ENCODE measurements at places on chromosomes 4 and X. TPM values are rescaled to one million over a fixed set of nuclear protein-coding genes. Genes with fewer than 3 reads are reported as not detected.

The MAGEC1 gene
- total RNA-seq, result not detected

GRCh38 chr4:167234316-167234881, at the start of gene SPOCK3:
TSS of gene SPOCK3 (minus strand) at chr4:167234494.
- H3K4me1 ChIP-seq, result peaks cover 4% of the 10 kb centered on the region
- DNase-seq, result no peak
- H3K4me3 ChIP-seq, result peak within 1 kb of the TSS; percentile 48
- no peak within 1 kb of the TSS for H3K27ac ChIP-seq
- no peaks in the 10 kb centered on the region for H3K36me3 ChIP-seq

The VSIG1 gene
- not detected for total RNA-seq

- H3K4me3 ChIP-seq, result no peak overlapping the region
- no peaks in the 10 kb centered on the region for H3K27me3 ChIP-seq
- no peaks in the 10 kb centered on the region for H3K36me3 ChIP-seq
- no peak for DNase-seq
- no peaks in the 10 kb centered on the region for H3K4me1 ChIP-seq
Observed at GRCh38 chr4:4794421-4794820, 65.0 kb upstream of the MSX1 start.

The CLIC2 gene
- total RNA-seq, result 13.3 TPM

DNA sequence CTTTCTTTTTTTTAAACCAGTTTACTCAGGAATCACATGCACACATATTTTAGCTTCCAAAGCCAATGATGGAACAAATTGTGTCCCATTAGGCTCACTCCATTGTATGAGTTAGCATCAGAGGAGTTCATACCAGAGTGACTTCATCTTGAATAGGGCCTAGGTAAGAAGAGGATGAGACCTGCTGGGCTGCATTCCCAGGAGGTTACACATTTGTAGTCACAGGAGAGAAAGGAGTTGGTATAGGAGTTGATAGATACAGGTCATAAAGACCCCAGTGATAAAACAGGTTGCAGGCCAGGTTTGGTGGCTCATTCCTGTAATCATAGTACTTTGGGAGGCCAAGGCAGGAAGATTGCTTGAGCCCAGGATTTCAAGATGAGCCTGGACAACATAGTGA, 9.3 kb downstream of the PDGFRA start:
- DNase-seq, result no peak
- peaks cover 6% of the 10 kb centered on the region for H3K4me1 ChIP-seq
- no peak overlapping the region for H3K4me3 ChIP-seq
- H3K36me3 ChIP-seq, result no peaks in the 10 kb centered on the region
- H3K27me3 ChIP-seq, result no peaks in the 10 kb centered on the region

DNA sequence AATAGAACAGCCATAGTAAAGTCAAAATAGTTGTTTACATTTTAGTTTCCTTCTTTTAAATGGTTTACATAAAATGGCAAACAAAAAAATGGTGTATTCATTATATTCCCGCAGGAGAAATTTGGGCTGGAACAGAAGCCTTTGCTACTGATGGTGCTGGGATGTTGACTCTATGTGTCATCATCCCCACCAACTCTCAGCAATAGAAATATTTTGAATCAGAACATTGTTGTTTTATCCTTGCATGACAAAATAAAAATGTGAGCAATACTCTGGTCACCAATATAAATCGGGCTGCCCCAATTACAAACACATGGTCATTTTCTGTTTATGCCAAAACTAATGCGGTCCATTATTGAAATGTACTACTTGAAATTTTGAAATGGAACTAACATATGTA, 1131.6 kb upstream of the PCDH7 start:
- DNase-seq, result no peak
- H3K27ac ChIP-seq, result no peak overlapping the region
- H3K27me3 ChIP-seq, result no peaks in the 10 kb centered on the region
- no peaks in the 10 kb centered on the region for H3K4me1 ChIP-seq
- H3K4me3 ChIP-seq, result no peak overlapping the region

DNA sequence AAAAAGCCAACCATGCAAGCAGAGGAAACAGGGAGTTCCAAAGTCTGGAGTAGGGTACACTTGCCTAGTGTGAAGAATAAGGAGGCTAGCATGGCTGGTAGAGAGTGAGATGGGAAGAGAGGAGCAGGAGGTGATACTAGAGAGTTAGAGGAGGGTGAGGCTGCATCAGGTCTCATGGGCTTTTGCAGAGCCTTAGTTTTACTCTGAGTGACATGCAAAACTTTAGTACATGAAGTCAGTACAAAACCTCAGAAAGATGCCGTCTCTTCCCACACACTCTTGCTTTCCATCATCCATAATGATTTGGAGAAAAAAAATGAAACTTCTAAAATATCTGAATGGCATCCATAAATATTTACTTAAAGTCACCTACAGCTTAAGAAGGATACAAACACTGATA, 5.0 kb downstream of the OPRPN start:
- no peaks in the 10 kb centered on the region for H3K27me3 ChIP-seq
- H3K36me3 ChIP-seq, result no peaks in the 10 kb centered on the region
- no peak overlapping the region for H3K27ac ChIP-seq
- no peak for DNase-seq
- H3K4me3 ChIP-seq, result no peak overlapping the region

The NKX1-1 gene
- total RNA-seq, result not detected

GRCh38 chrX:141969706-141970105, 66.0 kb downstream of the MAGEC1 start:
- DNase-seq, result no peak
- H3K36me3 ChIP-seq, result no peaks in the 10 kb centered on the region
- H3K27ac ChIP-seq, result no peak overlapping the region
- H3K27me3 ChIP-seq, result no peaks in the 10 kb centered on the region
- no peak overlapping the region for H3K4me3 ChIP-seq
- no peaks in the 10 kb centered on the region for H3K4me1 ChIP-seq

DNA sequence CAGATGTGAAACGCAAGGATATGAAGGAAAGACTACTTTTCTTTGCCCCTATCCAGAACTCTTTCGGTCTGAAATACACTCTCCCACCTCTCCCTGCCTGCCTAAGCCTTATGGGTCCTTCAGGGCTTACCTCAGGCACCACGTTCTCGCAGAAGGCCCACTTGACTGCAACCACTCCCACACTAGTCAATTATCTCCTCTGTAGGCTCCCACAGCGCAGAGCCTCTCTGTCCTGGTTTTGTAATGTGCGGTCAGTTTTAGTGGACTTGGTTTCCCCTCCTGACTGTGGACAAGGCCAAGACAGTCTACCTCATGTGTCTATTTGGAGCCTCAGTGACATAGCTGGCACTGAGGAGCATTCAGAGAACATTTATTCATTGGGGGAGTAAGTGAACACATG, 11.1 kb downstream of the CNGA2 start:
- no peaks in the 10 kb centered on the region for H3K36me3 ChIP-seq
- no peak for DNase-seq
- no peak overlapping the region for H3K4me3 ChIP-seq

DNA sequence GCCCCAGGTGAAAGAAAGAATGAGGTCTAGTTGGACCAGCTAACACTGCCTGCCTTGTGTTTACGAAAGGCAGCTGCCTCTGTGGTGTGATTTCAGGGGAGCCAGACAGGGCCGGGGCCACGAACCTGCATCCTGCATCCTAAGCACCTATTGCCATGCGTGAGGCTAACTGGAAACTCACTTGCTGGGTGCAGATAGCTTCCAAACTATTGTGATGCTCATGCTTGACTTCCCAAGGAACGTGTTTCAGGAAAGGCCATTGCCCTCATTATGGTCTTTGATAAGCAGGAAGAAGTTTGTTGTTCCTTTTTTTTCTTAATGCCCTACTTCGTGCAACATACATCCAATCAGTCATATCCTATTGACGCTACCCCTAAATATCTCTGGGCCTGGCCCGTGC, 2.3 kb upstream of the IRF2 start:
- H3K4me1 ChIP-seq, result peaks cover 33% of the 10 kb centered on the region
- no peak for DNase-seq
- H3K36me3 ChIP-seq, result no peaks in the 10 kb centered on the region
- no peak overlapping the region for H3K4me3 ChIP-seq
- no peaks in the 10 kb centered on the region for H3K27me3 ChIP-seq
- peak overlapping the region; percentile 96 for H3K27ac ChIP-seq

The NAP1L5 gene
- 2.5 TPM for total RNA-seq

DNA sequence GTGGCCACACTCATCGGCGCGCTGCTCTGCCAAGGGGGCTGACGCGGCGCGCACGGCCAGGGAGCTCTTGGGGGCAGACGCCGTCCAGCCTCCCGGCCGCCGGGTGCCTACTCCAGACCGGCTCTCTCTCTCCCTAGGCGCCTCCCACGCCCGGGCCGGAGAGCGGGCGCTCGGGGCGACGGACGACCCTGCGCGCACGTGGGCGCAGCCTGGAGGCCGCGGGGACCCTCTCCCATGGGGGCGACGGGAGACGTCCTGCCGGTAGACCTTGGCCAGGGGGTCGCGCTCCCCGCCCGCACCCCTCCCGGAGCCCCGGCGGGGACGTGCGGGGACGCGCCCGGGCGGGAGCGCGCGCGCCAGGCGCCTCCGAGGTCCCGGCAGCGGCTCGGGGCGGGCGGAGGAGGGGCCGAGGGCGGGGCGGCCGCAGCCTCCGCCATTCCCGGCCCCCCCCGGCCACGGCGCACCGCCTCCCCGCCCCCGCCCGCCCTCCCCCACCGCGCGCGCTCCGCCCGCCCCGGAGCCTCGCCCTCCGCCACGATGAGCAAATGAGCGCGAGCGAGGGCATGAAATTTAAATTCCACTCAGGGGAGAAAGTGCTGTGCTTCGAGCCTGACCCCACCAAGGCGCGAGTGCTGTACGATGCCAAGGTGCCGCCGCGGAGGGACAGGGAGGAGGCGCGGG, at the start of gene MSL3:
MSL3 (plus strand) TSS at position 519 of the 681 bp plus-strand sequence; CDS start at position 546, 27 bp downstream.
- DNase-seq, result peak; percentile 23
- no peaks in the 10 kb centered on the region for H3K27me3 ChIP-seq

- H3K27ac ChIP-seq, result no peak overlapping the region
- H3K27me3 ChIP-seq, result no peaks in the 10 kb centered on the region
- no peak overlapping the region for H3K4me3 ChIP-seq
- H3K36me3 ChIP-seq, result no peaks in the 10 kb centered on the region
- no peak for DNase-seq
Observed at GRCh38 chrX:56759736-56760409, 30.8 kb downstream of the NBDY start.

DNA sequence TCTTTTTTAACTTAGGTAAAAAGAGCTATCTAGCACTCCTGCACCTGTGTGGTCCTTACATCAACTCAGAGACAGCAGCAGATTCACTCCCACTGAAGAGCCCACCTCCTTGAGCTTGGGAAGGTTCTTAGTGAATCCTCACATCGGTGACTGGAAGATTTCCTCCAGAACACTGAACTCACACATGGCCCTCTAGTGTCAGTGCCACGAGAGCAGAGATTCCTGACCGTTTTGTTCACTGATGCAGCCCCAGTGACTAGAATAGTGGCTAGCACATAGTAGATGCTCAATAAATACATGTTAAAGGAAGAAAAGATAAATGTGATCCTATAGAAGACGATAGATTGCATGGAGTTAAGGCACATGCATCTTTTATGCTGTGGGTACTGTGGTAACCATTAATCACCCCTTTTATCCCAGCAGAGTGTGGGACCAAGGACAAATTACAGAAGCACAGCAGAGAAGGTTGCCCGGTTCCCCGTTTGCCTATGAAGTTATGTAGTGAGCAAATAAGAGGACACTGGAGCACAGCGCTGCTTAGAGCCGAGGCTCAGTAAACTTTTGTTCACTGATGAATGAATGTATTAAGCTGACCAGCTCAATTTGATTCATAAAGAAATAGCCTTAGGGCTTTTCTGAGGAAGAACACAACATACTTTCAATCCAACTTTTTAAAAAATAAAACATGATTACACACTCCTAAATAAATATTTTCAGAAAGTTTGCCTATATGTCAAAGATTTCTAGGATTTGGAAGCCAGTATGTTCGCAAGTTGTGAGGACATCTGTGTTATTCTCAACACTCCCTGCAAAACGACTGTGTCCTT, 8.7 kb downstream of the GASK1B start:
- H3K4me1 ChIP-seq, result peaks cover 7% of the 10 kb centered on the region
- H3K4me3 ChIP-seq, result peak overlapping the region; percentile 9
- DNase-seq, result no peak
- H3K27ac ChIP-seq, result no peak overlapping the region
- no peaks in the 10 kb centered on the region for H3K36me3 ChIP-seq
- no peaks in the 10 kb centered on the region for H3K27me3 ChIP-seq

The FAT4 gene
- total RNA-seq, result 5.3 TPM

The SMIM10L2A gene
- total RNA-seq, result not detected

DNA sequence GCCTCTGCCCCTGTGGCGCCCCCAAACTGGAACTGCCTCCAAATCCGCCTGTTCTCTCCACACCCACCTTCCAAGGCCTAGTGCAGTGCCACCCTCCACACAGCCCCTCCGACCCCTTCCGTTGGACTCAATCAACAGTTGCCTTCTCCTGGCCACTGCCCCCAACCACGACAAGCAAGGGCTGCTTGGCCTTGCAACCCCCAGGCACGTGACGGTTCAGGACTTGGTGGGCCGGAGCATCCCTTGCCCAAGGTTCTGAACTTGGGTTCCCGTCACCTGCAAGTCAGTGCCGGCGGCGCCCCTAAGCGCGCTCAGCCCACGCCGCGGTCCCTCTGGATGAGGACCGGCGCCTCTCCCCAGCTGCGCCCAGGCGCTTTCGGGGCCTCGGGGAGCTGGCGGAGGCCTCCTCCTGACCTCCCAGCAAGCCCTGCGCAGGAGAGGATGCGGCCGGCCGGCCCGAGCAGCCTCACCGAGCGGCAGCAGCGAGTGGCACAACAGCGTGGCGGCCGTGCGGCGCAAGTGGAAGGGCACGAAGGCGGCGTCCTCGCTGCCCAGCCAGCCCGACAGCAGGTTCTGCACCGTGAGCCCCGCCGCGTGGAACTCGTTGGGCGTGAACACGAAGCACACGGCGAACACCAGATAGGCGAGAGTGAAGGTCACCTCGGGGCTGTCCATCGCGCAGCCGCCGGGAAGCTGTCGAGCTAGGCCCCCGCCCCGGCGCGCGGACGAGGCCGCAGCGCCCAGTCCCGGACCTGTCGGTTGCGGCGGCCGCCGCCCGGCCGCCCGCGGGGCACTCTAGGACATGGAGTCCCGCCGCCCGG, 750 bp downstream of the TMEM129 start:
- peak; percentile 40 for DNase-seq
- no peaks in the 10 kb centered on the region for H3K27me3 ChIP-seq
- peak overlapping the region; percentile 98 for H3K27ac ChIP-seq
- H3K4me1 ChIP-seq, result peaks cover 24% of the 10 kb centered on the region
- H3K36me3 ChIP-seq, result no peaks in the 10 kb centered on the region

The GPRASP3 gene
- 2.7 TPM for total RNA-seq

Measured in gastrocnemius medialis (tissue), 4 donors.